Body of pancreas (tissue), 4 donors: ENCODE measurements at places on chromosomes 11 and 22. TPM values are rescaled to one million over a fixed set of nuclear protein-coding genes. Genes with fewer than 3 reads are reported as not detected.
A peak's percentile ranks its signal among the peaks of the same experiment; 100 is the strongest.

GRCh38 chr22:32880893-32881596 is 79.5 kb downstream of the TIMP3 start:
- no peak overlapping the region for H3K27ac ChIP-seq
- peak; percentile 45 for DNase-seq

GRCh38 chr11:45726493-45727054 is 61.2 kb upstream of the CHST1 start:
- no peak overlapping the region for H3K4me3 ChIP-seq
- no peak overlapping the region for H3K27ac ChIP-seq
- no peaks in the 10 kb centered on the region for H3K27me3 ChIP-seq
- no peaks in the 10 kb centered on the region for H3K4me1 ChIP-seq
- H3K36me3 ChIP-seq = no peaks in the 10 kb centered on the region
- DNase-seq = no peak

GRCh38 chr11:71214553-71215424 is 37.6 kb downstream of the SHANK2 start:
- H3K36me3 ChIP-seq = no peaks in the 10 kb centered on the region
- DNase-seq = no peak
- no peaks in the 10 kb centered on the region for H3K27me3 ChIP-seq
- no peak overlapping the region for H3K4me3 ChIP-seq

DNA sequence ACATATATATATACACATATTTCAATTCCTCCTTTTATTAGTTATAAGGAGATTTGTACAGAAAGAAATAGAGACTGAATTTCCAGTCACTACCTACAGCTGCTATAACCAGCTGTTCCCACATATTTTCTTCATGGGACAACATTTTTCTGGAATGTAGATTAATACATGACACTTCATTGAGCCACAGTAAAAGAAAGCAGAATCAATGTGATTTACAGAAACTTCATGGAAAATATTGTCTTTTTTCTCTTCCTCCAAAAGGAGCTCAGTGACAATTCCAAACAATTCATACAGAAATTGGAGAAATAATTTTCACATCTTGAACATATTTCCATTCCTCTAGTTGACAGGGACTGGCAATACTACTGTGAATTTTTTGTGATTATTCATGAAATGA is 249.2 kb downstream of the DLG2 start:
- no peaks in the 10 kb centered on the region for H3K4me1 ChIP-seq
- no peaks in the 10 kb centered on the region for H3K36me3 ChIP-seq
- no peaks in the 10 kb centered on the region for H3K27me3 ChIP-seq
- H3K4me3 ChIP-seq = no peak overlapping the region
- no peak overlapping the region for H3K27ac ChIP-seq

GRCh38 chr11:36010010-36010740 is 66.3 kb downstream of the LDLRAD3 start:
- H3K4me1 ChIP-seq = no peaks in the 10 kb centered on the region
- no peaks in the 10 kb centered on the region for H3K27me3 ChIP-seq
- no peaks in the 10 kb centered on the region for H3K36me3 ChIP-seq
- no peak for DNase-seq

The CCDC86 gene
- 26.4 TPM for total RNA-seq

The CHST1 gene
- 2.0 TPM for total RNA-seq

The NCF4 gene
- 6.0 TPM for total RNA-seq
